ENCODE measurements at places on chromosomes 3 and 15.

DNA sequence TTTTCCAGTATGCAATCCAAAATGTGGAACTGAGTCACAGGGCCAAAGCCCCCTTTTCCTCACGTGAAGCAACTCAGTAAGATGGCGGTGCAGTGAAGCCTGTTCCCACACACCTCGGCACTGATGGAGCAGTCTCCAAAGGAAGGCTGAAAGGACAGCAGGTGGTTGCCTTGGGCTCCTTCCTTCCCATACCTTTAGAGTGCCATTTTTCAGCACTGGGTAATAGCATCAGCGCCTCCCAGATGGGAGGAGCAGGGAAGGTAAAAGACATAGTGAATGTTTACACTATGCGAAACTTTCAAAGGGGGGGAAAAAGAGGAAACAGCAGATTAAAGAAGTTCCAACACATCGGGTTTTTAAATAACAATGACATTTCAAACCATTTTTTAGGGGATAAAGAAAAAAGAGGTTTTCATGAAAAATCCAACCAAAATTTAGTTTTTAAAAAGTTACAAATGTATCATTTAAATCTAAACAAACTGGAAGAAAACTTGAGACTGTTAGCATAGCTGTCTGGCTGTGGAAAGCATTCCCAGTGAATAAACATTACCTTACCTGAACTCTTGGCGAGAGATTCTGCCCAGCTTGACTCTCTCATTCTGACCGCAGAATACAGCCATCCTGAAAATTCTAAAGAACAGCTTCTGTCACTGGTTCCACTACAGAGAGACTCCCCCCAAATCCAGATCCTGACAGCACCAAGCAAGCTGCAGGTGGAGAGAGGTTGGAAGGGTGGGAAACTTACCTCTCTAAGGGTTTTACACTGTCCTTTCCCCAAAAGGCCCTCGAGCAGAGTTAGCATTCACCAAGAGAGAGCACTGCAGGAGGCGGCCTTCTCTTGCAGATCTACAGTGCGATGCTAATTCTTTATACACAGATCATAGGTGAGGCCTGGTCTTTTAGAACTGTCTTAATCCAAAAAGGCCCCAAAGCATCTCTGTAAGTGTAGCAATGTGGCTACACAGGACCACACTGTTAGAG is 32.6 kb downstream of the ABCC5 start:
- no peak for DNase-seq

GRCh38 chr3:108088697-108089096 is 2.1 kb downstream of the CD47 start:
- no peak for DNase-seq

GRCh38 chr3:149947231-149947630 is 23.5 kb downstream of the PFN2 start:
- no peak for DNase-seq

GRCh38 chr3:126114443-126115386 is 30.8 kb upstream of the SLC41A3 start:
- no peak for DNase-seq

DNA sequence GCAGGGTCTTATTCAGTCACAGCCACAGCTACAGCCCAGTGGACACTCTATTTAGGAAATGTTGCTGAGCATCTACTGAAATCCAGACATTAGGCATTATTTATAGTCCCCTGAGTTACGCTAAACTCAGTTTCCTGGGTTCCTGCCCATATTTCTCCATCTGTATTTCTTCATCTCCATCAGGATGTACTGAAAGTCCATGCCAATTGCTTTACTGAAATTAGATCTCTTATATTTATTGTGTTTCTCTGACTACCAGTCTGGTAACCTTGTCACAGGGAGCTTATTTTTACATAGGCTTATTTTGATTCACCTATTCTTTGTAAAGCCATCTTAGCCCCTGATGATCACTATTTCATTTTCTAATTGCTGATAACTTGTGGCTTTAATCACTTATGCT is 223.9 kb downstream of the TLE3 start:
- DNase-seq: no peak

DNA sequence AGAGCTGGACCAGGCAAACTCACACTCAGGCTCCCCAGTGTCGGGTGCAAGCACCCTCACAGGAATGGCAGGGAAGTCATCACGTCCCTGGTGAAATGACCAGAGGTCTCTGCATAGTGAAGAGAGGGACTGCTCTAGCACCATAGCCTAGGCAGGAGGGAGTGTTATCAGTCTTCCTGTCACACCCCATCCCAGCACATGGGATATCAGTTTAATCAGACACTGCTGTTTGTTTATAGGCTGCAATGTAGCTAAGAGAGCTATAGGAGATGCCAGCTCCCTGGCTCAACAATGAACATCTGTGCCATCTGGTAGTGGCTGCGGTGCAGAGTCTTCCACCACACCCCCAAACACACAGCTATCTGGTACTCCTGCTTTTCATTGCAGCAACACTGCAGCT is 776.6 kb downstream of the ZNF385D start:
- DNase-seq: no peak

DNA sequence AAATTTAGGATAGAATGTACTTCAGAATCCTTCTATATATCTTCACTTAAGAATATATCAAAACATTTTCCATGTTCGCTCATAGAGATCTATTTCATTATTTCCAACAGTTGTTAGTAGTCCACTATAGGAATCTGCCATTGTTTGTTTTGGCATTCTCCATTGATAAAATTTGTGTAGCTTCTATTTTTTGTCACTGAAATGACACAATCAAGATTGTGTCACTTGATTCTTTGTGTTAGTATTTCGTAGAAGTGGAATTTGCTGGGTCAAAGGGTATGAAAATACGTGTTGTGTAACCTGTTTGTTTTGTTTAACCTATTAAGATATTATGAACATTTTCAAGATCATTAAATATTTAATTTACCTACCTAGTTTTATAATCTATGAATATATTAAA is 15.9 kb upstream of the GPR156 start:
- no peak for DNase-seq

DNA sequence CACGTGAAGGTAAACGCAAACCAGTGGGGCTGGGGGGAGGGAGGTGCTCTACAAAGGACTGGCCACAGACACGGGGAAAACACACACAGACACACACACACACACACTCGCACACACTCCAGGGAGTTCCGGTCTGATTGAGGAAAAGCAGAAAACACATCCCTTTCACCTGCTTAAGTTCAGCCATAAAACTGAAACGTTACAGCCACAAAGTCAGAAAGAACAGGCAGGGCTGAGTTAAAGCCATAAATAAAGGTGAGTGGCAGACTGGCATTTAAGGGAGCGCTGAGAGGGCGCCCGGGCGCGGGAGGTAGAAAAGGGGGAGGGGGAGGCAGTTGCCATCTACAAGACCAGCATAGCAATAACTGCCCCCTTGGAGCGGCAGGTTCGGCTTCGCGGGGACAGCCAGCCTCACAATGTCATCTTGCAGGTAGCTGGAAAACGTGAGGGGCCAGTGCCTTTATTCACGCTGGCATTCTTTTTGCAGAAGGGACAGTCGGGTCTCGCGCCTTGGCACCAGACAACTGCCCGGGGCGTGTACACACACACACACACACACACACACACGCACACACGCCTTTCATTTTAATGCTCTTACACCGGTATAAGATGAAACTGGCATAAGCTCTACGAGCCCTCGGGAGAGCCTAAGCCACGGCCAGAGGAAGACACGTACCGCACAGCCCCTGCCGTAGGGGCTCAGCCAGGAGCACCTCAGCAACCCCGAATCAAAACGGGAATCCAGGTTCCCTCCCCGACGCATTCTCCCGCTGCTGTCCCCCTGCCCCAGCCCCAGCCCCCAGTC is 866 bp downstream of the TNIK start:
- no peak for DNase-seq

DNA sequence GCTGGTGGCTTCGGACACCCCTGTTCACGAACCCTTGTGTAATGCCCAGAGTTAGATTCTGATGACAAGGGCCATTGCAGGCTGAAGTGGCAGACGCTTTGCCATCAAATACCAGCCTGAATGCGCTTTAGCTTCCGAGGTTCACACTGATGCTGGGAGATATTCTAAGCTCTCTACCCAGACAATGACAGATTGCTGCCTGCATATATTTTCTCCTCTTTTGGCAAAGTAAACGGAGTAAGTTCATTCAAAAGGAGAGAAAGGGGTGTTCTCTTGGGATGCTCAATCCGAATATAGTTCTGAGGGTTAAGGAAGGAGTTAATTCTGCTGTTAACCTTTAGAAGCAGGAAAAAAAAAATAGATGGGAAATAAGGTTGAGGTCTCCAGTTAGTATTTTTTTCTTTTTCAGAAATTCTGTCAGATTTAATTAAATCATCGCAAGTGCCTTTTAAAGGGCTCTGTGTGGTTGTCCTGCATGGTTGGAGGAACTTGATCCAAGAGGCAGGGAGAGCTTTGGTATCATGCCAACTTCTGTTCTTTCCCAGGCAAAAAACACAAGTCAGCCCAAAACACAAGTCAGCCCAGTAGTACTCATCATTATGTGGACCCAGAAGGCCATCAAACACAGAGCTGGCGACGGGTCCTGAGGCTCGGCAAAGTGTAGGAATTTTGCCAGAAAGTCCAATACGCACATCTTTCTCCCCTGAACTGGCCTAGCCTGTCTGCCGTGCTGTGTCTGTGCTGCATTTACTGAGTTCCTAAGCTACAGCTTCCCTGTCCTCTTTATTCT is 70.9 kb upstream of the ST8SIA2 start:
- no peak for DNase-seq

DNA sequence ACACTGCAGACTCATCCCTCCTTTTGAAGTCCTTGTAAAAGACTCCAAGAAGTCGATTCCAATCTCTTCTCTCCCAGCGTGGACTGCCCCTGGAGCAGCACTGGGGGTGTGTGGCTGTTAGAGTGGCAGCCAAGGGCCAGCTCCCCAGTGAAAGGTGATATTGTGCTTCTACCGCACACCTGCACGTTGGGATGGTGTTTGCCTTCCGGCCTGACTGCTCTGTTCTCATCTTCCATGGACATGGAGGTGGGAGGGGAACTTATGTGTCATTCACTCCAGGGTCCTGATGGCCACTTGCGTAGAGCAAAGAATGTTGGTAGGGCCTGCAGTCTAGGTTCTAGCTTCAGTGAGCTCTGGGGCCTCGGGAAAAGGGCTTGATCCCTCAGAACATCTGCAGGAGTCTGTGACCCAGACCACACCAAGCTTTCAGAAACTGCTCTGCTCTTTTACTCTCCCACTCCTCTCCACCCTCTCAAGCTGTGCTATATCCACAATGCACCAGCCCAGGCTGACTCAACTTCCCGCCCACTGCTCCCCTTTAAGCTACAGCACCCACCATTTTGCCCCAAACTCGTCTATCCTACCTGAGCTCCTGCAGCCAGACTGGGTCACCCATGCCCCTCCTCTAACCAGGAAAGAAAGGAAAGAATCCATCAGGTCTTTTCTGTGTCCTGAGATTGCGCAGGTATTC is 31.3 kb downstream of the LIPC start:
- no peak for DNase-seq

DNA sequence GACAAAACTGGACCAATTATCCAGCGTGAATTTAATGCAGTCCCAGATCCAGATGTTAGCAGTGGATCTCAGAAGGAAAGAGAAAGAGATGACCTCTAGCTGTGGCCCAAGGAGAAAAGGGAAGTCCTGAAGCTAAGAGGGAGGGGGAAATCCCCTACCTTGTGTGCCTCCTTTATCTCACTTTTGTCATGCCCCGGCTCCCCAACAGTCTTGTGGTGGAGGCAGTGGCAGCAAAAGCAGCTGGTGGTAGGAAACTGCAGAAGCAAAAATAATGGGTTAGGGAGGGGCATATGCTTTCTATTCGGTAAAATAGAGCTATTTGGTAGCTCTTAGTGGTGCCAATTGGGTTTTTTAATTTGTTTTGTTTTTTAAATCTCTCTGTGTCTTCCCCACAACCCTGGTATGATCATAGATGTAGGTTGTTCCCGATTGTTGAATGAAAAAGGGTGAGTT is 56.5 kb downstream of the MCTP2 start:
- DNase-seq: no peak

- no peak for DNase-seq
Observed at GRCh38 chr3:8825153-8825825, 55.9 kb upstream of the OXTR start.

GRCh38 chr3:48413086-48413485 is 16.8 kb downstream of the PLXNB1 start:
- DNase-seq: peak; percentile 21

DNA sequence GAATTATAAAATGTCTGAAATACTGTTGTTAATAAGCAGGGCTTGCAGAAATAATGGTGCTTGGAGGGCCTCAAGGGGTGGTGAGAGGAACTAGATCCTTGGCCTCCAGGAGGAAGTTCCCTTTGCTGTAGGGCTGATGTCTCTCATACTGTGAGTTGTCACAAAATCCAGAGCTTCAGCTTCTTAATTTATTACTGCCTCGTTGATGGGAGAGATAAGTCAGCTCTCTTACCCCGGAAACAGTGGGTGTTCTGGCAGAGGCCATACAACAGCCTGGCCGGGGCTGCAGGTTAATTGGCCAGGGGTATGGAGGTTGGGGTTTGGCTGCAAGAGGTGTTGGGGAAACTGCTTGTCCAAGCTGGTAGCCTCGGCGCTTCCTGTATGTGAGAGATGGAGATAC is 15.5 kb downstream of the MAPKAPK3 start:
- DNase-seq: no peak

DNA sequence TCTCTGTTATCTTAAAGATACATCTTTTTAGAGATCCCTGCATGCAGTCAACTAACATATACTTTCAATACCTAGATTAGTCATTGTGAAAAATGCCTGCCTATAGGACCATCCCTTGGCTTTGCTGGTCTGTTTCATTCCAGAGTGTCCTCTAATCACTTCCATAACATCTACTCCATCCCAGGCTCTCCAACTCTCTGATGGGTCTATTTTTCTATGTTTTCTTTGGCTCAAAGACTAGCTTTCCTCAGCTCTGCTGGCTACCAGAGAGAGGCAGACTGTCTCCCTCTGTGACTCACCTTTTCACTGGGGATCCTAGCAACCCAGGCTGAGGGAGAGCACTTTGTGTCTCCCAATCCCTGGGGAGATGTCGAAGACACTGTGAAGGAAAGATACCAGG is 547.7 kb upstream of the MCTP2 start:
- DNase-seq: no peak

DNA sequence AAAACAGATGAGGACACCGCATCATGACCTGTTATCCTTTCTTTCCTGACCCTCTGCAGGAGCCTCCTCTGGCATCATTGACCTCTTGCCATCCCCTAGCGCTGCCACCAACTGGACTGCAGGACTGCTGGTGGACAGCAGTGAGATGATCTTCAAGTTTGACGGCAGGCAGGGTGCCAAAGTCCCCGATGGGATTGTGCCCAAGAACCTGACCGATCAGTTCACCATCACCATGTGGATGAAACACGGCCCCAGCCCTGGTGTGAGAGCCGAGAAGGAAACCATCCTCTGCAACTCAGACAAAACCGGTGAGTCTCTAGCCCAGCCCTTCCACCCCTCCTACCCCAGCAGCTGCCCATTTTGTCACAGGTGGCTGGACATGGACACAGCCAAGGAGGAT is 218.4 kb upstream of the TRIM42 start:
- DNase-seq: no peak
